GM12878 (cell line): ENCODE measurements at places on chromosomes 5 and 9. TPM values are rescaled to one million over a fixed set of nuclear protein-coding genes. Genes with fewer than 3 reads are reported as not detected.

DNA sequence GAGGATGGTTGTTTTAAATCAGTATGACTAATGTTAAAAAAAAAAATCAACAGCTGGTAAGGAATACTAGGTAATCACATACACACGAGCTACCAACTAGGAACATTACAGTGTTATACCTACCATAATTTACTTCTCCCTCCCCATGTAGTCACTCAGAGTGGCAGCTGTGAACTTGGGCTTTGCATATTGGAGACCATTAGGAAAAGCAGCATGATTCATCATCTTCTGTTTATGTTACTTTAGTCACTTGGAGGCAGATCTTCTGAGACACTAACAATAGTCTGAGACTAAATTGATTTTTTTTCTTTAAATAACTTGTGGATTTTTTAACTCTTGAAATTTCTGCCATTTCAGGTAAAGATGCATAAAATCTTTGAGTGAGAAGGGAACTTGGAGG is 141.5 kb upstream of the NR4A3 start:
- no peak for DNase-seq

- DNase-seq: no peak
These were observed 131.2 kb upstream of the IQGAP2 start for GRCh38 chr5:76271836-76272235.

DNA sequence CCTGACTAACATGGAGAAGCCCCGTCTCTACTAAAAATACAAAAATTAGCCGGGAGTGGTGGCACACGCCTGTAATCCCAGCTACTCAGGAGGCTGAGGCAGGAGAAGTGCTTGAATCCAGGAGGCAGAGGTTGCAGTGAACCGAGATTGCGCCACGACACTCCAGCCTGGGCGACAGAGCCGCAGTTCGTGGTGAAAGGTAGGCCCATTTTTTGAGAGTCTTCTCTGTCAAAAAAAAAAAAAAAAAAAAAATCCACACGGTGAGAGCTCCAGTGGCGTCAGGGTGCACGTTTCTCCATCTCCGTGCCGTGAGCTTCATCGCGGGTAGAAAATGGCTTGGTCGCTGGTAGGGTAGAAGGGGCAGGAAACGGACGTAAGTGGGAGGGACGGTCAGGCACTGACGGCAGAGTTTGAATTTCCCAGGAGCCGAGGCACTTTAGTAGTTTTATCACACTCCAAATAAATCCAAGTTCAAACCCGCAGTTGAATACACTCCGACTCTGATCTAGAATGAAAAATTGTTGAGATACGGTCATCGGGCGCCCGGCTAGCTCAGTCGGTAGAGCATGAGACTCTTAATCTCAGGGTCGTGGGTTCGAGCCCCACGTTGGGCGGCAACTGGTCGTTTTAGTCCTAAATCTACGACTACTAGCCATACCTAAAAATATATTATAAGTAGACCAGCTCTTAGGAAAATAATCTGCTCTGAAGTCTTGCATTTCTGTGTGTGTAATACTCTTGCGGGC is 2.4 kb upstream of the TRIM7 start:
- no peak for DNase-seq

DNA sequence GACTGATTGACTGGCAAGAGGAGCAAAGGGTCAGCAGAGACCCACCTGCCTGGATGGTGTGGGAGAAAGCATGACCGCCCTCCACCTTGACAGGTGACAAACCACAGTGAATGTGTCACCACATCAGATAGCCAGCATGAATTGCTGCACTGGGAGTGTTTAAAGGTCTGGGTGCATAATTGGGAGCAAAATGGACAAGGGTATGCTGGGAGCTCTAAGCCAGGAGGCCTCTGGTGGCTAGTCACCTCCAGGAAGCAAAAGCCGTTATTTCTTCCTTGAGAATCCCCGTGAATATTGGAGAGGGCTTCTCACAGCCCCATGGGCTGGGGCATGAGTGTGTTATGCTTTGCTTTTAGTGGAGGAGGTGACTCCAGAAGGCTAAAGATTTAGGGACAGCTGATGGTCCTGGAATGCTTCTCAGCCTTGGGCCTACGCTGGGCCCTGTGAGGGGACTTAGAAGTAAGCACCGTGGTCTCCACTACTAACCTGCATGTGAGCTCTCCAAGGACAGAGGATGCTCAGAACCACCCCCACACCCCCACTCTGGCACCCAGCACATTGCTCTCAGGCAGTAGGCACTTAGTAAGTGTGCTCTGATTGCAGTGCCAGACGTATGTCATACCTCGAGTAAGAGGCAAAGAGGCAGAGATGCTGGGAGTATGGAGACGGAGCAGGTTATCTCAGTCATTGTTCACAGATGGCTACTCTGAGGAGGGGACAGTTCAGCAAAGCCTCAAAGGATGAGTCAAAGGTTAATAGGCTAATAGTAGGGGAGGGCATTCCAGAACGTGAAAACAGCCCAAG is 9.1 kb upstream of the IRF1 start:
- no peak for DNase-seq

DNA sequence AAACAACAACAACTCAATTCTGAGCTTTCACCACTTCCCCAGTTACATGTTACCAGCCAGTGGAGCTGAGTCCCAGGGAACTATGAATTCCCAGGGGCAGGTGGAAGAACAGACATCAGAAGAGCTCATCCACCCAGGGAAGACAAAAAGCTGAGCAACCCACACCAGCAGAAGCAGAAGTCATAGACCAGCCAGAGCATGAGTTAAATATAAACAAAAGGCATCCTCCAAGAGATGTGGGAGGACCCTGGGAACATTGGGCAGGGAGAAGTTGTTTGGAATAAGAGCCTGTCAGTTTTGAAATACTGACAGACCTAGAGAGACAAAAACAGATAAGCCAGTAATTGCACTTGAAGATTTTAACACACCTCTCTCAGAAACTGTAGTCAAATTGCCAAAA is 102.3 kb upstream of the LMX1B start:
- no peak for DNase-seq

DNA sequence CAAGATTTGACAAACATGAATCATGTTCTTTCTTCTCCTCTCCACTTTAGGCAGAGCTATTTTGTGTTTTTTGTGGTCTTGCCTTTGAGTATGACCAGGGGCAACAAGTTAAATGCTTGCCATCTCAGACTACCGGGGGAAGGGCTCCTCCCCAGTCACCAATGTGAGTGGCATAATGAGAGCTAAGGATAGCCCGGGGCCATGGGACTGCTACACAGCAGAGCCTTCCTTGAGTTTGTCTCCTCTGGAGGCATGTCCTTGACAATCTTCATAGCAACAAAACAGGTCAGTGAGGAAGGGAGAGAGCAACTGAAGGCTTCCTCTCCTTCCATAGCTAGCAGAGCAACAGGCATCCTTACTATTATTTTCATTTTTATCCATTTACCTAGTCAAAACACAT is 299.3 kb downstream of the ENC1 start:
- no peak for DNase-seq

GRCh38 chr5:135010502-135011354 is 23.3 kb downstream of the PITX1 start:
- no peak for DNase-seq

GRCh38 chr9:19759066-19759465 is 29.8 kb downstream of the SLC24A2 start:
- no peak for DNase-seq

DNA sequence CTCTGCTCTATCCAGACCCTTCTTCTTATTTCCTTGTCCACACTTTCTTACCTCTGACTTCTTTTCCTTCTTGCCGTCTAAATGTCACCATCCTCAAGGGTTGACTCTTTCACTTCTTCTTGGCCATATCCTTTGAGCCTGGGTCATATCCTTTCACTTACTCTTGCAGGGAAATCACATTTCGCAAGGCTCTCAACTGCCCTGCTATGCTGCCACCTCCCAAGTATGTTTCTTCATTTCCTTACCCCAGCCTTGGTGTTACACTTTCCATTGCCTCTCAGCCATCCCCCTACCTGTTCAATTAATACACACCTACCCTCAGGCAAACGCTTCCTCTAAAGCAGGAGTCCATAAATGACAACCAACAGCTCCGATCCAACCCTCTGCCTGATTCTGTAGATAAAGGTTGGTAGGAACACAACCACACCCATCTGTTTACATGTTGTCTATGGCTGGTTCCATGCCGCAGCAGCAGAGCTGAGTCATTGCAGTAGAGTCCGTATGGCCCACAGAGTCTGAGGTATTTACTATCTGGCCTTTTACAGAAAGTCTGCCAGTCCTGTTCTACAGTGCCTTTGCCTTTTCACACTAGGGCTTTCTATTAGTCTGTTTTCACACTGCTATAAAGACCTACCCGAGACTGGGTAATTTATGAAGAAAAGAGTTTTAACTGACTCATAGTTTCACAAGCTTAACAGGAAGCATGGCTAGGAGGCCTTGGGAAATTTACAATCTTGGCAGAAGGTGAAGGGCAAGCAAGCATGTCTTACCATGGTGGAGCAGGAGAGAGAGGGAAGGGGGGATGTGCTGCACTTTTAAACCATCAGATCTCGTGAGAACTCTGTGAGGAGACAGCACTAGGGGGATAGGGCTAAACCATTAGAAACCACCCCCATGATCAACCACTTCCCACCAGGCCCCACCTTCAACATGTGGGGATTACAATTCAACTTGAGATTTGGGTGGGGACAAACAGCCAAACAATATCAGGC is 97.9 kb downstream of the SV2C start:
- peak; percentile 62 for DNase-seq

- no peak for DNase-seq
These were observed 83.3 kb downstream of the EGFLAM start for GRCh38 chr5:38341641-38342040.

GRCh38 chr5:131589510-131590348 is 45.3 kb downstream of the RAPGEF6 start:
- peak; percentile 23 for DNase-seq

DNA sequence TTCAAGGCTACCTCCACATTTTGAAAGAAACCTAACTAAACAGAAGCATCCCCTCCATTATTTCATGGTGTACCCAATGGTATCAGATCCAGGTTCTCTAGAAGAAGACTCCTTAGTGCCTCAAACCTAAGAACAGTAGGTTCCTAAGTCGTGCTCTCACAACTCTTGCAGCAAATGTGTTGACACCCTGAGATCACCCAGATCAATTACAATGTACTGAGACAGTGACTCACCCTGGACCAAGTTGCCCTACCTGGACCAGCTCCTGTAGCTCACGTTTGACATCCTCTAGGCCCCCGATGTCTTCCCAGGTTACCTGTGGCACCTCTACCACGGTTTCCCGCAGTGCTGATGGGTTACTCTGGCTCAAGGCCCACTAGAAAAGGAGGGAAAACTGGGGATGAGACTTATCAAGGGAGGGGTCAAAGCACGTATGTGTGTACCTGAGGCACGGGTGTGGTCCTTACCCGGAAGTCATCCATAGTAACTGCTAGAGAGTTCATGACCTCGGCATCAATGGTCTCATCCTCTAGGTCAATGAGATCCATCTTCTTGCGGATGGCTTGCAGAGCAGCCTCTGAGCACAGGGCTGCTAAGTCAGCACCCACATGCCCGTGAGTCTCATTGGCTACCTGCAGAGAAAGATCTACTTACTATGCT is 11.7 kb downstream of the VCP start:
- DNase-seq: no peak

- DNase-seq: no peak
These were observed 1.4 kb upstream of the LHFPL2 start for GRCh38 chr5:78649861-78650496.

CCDC180 gene
- total RNA-seq: 0.31 and 0.35 TPM in 2 replicates

URM1 gene
- 75.3 and 77.7 TPM in 2 replicates for total RNA-seq

PRR16 gene
- not detected in 2 replicates for total RNA-seq

PCDHB2 gene
- total RNA-seq: 0.13 TPM in 1 of 2 replicates, not detected in the other

LECT2 gene
- total RNA-seq: not detected in 2 replicates

ACTBL2 gene
- not detected in 2 replicates for total RNA-seq
